Stimulated activated CD4-positive, alpha-beta T cell treated with anti-CD3 and anti-CD28 coated beads, Interleukin-4, amount 100 ng/mL, for 4 hours (primary cell): ENCODE measurements at places on chromosomes 1 and 21.
A peak's percentile ranks its signal among the peaks of the same experiment; 100 is the strongest.

- no peak for DNase-seq
Measured at GRCh38 chr1:43499898-43500297, 30.8 kb upstream of the PTPRF start.

DNA sequence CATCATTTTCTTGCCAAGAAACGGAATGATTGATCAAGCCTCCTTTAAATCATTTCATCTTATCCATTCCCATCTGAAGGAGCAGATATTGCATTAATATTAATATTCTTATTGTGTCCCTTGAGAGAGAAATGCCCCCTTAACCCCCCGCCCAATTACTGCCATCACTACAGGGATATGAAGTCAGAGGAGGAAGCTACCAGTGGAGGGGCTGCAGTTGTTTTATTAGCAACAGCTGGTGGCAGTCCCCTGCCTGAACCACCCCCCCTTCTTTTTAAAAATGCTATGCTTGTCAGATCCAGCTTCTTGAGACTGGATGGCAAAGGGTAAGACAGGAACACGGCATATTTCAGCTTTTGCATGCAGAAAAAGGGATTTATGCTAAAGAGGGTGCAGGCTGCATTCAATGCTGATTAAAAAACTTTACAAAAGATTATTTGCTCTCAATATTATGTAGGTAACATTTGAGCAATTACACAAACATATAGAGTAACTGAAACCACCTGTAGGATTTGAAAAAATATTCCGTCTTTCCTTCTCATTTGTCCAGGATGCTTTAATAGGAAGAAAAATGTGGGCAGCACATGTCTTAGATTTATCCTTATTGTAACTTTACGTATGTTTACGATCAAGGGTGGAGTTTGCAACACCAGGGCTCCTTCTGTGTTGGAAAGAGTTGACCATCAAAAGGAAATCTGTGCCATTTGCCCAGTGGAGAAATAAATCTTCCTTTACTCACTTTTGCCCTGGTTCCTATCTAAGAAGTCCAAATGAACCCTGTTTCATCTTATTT lies 77.7 kb downstream of the ZBTB18 start:
- no peak for DNase-seq

GRCh38 chr1:163315773-163316374 lies 5.9 kb upstream of the NUF2 start:
- DNase-seq: no peak

DNA sequence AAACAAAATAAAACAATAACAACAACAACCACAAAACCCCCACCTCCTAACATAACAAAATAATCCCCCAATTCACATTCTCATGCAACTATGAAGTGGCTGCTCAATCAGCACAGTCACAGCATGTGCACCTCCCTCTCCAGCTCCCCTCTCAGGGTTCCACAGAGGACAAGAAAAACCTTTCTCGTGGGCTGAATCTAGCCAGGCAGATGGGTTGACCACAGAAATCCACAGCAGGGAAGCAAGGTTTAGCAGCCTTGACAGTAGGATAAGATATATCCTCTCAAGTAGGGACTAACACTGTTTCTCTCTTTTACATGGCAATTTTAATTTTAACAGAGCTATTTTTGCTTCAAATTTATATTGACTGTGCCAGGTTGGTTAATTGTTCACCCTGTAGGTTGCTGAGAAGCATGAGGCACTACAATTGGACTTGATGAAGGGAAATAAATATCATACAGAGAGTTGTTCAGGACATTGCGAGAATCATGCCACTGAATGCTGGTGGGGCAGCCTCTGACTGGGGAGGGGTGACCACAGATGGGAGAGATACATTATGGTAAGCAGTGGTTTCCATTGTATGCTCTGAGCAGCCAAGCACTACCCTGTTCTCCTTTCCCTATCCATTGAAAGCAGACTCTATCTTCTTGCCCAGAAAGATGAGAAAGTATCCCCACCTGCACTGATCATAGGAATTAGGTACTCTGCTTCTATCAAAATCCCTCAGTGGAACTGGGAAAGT lies 535.1 kb downstream of the DPYD start:
- no peak for DNase-seq

- no peak for DNase-seq
Measured at GRCh38 chr1:190377294-190377693, 100.4 kb downstream of the BRINP3 start.

DNA sequence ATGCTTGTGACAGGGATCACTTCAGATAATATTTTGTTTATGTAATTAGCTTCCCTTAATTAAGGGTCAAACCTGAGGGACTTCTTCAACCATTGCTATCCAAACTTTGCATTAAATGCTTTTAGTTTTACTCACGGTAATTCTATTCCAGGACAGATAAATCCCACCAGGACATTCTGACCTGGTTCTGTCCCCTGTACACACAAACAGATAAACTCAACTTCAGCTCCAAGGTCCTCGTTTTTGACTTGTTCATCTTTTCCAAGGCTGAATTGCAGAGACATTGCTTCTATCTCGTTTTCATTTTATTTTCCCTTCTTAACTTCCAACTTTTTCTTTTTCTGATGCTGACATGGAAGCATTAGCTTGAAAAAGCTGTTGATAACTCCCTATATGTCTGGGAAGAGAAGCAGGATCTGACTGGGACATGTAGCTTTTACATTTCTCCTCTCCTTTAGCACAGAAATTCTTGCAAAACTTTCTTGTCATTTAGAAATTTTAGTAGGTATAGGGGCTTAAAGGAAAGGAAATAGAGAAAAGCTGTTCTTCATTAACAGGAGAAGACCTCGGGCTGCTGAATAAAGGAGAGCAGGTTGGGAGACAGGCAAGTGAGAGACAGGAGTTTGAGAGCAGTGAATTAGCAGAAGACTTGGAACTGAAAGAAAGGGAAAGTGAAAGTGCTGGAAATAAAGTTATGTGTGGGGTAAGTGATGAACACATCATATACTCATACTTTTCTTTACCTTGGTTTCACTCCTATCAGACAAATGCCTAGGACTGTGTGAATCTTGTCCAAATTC lies 231.7 kb upstream of the B3GALT2 start:
- no peak for DNase-seq

DNA sequence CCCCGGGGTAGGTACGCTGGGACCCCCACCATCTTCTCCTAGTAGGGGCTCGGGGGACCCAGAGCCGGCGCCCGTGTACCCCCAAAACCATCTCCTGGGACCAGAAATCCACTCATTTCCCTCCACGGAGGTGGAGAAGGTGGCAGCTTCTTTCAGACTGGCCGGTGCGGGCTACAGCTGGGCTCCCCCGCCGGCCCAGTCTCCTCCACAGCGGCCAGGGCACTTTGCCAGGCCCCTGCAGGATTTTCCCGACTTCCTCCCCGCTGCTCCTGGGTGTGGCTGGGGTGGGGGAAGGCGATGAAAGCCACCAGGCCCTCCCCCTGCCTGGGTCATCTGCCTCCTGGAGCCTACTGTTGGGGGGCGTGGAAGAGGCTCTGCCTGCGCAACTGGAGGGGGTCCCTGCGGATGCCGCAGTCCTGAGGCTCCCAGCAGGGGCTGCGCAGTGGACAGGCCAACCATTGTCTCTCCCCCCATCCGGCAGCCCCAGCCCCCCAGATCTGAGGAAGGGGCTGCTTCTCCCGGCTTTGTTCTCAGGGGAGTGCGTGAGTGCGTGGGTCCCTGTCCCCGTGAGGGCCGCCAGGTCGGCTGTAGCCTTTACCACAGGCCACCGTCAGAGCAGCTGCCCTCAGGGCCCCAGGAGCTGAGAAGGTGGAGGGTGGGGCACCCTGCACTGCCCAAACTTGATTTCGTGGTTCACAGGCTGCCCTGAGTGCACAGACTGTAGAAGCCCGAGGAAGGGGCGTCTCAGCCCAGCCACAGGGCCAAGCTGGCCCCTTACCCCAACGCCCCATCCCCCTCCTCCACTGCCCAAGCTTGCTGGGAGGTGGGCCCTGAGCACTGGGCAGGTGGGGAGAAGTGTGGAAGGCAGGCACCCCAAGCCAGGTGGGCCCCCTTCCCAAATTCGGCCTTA lies 1.3 kb downstream of the AGRN start:
- DNase-seq: no peak

DNA sequence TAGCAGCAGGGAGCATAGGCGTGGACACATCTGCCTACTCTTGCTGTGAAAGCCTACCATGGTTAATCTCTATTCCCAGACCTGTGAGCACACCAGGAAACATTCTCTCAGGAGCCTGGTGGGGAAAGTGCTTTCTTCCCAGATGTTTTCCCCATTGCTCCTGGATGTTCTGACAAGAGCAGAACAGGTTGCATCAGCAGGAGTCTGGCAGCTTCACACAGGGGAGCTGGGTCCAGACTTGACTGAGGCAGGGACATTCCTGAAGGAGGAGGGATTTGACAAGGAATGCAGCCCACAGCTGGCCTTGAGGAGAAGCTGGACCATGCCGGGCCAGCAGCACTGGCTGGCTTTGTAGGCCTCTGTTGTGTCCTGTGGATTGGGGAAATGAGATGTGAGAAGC lies 21.0 kb upstream of the ARTN start:
- DNase-seq: no peak

- no peak for DNase-seq
Measured at GRCh38 chr1:9782897-9783296, 40.9 kb downstream of the CLSTN1 start.

- DNase-seq: no peak
Measured at GRCh38 chr1:93695411-93696005, 13.9 kb upstream of the BCAR3 start.

GRCh38 chr1:30196872-30197638 lies 526.3 kb downstream of the MATN1 start:
- DNase-seq: no peak

GRCh38 chr1:168921629-168922028 lies 184.9 kb upstream of the ATP1B1 start:
- no peak for DNase-seq

DNA sequence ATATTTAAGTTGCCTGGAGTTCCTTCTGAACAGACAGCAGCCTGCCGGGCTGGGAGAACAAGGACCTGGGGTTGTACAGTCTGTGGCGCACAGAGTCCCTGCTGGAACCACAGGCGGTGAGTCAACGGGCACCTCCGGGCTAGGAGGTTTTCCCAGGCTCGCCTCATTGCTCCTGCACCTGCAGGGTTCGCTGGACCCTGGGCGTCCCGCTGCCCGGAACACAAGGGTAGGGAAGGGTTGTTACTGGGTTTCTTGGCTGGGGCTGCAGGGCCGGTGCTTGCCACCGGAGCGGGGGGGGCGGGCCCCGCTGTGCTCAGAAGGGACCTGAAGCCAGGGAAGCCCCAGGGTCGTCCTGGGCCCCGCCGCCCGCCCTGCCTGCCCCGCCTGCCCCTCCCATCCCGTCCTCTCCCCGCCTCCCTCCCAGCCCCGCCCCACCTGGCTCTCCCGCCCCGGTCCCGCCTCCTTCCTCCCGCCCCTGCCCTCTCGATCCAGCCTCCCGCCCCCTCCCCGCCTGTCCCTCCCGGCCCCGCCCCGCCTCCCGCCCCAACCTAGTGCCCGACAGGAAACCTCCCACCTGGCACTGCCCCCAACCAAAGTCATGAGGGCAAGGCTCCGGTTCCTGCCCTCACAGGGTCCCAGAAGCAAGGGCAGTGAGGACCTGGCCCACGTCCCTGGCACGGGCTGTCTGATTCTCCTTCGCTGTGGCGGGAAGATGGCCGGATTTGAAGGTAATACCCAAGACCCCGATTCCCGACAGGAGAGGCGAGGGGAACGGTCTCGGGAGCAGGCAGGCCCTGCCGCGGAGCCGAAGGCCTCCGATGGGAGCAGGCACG lies 6.8 kb downstream of the JMJD4 start:
- DNase-seq: peak; percentile 60

DNA sequence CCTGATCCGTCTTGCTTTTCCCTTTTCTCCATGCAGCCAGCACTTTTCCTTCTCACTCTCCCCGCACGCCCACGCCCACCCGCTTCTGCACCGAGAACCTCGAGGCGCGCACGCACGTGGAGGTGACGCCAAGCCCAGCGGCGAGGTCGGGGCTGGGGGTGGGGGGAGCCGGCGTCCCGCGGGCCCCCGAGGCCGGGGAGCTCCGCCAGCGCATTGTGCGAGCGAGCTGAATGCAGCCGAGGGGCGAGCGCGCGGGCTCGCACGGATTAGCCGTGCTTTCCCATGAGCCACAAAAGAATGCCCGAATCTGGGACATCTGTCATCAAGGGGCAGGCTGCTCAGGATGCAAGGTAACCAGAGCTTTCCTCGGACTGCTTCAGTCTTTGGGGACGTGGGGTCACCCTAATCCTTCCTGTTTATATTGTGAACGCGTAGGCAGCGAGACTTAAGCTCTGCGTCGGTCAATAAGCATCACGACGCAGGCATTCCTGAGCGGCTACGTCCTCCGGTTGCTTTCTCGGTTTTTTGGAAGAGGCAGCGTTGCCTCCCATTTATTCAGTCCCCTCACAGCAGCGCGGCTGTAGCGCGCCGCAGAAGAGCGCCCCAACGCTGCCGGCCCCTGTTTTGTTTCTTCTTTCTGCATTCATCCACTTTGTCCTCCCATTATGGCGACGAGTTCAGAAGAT lies 67.3 kb upstream of the AKT3 start:
- DNase-seq: peak; percentile 30

GRCh38 chr21:44855572-44855971 lies 17.9 kb downstream of the PTTG1IP start:
- no peak for DNase-seq

DNA sequence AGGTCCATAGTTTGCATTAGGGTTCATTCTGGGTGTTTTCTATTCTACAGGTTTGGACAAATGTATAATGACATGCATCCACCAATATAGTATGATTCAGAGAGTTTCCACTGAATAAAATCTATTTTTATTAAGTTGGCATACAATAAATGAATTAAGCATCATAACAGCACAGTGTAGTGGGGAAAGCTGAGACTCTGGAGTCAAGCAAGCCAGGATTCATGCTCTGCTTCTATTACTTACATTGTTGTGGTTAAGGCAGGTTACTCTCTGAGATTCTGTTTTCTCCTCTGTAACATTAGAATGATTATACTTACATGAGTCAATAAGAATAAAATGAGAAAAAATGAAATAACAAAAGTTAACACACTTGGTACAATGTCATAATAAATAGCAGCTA lies 131.3 kb downstream of the SLC30A10 start:
- no peak for DNase-seq

- DNase-seq: no peak
Measured at GRCh38 chr1:205262731-205263171, 35.0 kb downstream of the TMCC2 start.

DNA sequence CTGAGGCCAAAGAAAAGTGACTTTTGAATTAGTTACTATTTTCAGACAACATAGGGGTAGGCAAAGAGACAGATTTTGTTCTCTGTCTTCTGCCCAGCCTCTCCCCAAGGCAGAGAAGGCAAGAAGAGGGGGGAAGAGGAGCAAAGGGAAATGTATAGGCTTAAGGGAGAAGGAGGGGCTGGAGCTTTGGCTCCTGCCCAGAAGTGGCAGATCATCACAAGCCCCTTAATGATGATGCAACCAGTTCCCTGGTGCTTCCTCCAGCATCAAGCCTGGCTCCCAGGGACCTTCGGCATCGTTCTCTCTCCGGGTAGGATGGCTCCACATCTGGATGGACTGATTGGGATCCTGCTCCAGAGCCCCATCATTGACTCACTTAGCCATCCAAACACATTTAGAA lies 112.8 kb downstream of the KCND3 start:
- DNase-seq: no peak

- DNase-seq: peak; percentile 51
Measured at GRCh38 chr1:91020967-91021685, 709 bp downstream of the ZNF644 start.

GRCh38 chr1:26358411-26359384 lies 4.8 kb upstream of the CRYBG2 start:
- peak; percentile 80 for DNase-seq
